ENCODE measurements at places on chromosomes 4 and X.
A peak's percentile ranks its signal among the peaks of the same experiment; 100 is the strongest.

GRCh38 chrX:97057349-97057909, 173.7 kb downstream of the RPA4 start:
- no peaks in the 10 kb centered on the region for H3K4me1 ChIP-seq
- H3K27ac ChIP-seq = no peak overlapping the region
- H3K36me3 ChIP-seq = no peaks in the 10 kb centered on the region
- no peaks in the 10 kb centered on the region for H3K27me3 ChIP-seq
- H3K4me3 ChIP-seq = no peak overlapping the region

- DNase-seq = no peak
- H3K4me3 ChIP-seq = no peak overlapping the region
- no peak overlapping the region for H3K27ac ChIP-seq
- H3K36me3 ChIP-seq = no peaks in the 10 kb centered on the region
- no peaks in the 10 kb centered on the region for H3K4me1 ChIP-seq
Observed at GRCh38 chrX:13265111-13265510, 54.7 kb downstream of the ATXN3L start.

DNA sequence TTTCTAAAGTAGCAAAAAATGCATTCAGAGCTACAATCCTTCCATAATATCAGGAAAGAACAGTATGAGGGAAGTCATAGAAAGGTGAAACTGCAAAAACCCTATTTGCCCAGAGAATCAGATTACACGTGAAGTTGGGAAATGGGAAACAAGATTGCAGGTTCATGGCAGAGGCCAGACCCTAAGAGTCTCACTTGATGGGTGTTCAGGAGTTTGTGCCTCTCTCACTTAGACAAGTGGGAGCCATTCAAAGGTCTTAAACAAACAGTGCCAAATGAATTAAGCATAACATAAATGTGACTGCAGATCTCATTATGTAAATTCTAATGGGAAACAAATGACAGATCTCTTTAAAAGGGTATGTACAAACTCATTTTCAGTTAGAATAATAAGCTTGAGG, 91.6 kb downstream of the ARAP2 start:
- H3K27ac ChIP-seq = no peak overlapping the region
- no peaks in the 10 kb centered on the region for H3K27me3 ChIP-seq
- no peaks in the 10 kb centered on the region for H3K36me3 ChIP-seq

- H3K36me3 ChIP-seq = no peaks in the 10 kb centered on the region
- H3K27me3 ChIP-seq = no peaks in the 10 kb centered on the region
- no peak overlapping the region for H3K4me3 ChIP-seq
- no peaks in the 10 kb centered on the region for H3K4me1 ChIP-seq
Observed at GRCh38 chrX:87397103-87397886, 120.3 kb upstream of the KLHL4 start.

DNA sequence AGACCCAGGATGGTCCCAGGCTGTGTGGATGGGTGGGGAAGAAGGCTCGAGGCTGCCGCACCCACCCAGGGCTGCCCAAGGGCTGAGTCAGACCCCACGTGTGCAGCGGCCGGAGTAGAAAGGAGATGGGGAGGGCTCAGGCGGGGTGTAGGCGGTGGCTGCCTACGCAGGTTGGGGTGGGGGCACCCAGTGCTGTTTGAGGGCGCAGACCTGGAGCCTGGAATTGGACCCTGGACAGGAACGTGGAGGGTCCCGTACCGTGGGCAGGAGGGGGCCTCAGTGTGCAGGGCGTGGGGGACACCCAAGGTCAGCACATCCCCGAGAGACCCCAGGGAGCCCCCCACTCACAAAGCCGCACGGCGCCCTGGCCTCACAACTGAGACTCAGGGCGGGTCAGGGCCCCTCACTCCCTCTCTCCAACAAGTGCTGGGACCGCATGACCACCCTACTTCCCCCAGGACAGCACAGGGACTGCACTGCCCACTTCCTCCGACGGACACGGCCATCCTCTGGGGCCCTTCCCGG, 79.9 kb downstream of the FAM53A start:
- H3K36me3 ChIP-seq = no peaks in the 10 kb centered on the region
- no peak overlapping the region for H3K4me3 ChIP-seq
- H3K4me1 ChIP-seq = no peaks in the 10 kb centered on the region
- DNase-seq = no peak
- H3K27me3 ChIP-seq = no peaks in the 10 kb centered on the region
- no peak overlapping the region for H3K27ac ChIP-seq

GRCh38 chrX:319579-320125, 1.1 kb upstream of the GTPBP6 start:
- peaks cover 9% of the 10 kb centered on the region for H3K27me3 ChIP-seq
- H3K36me3 ChIP-seq = peaks cover 14% of the 10 kb centered on the region
- H3K4me3 ChIP-seq = peak overlapping the region; percentile 76
- H3K27ac ChIP-seq = peak overlapping the region; percentile 89

- H3K36me3 ChIP-seq = no peaks in the 10 kb centered on the region
- H3K4me1 ChIP-seq = no peaks in the 10 kb centered on the region
- H3K27ac ChIP-seq = no peak overlapping the region
- H3K4me3 ChIP-seq = no peak overlapping the region
- DNase-seq = no peak
- no peaks in the 10 kb centered on the region for H3K27me3 ChIP-seq
Observed at GRCh38 chrX:71102292-71102691, 4.2 kb downstream of the CXorf65 start.

DNA sequence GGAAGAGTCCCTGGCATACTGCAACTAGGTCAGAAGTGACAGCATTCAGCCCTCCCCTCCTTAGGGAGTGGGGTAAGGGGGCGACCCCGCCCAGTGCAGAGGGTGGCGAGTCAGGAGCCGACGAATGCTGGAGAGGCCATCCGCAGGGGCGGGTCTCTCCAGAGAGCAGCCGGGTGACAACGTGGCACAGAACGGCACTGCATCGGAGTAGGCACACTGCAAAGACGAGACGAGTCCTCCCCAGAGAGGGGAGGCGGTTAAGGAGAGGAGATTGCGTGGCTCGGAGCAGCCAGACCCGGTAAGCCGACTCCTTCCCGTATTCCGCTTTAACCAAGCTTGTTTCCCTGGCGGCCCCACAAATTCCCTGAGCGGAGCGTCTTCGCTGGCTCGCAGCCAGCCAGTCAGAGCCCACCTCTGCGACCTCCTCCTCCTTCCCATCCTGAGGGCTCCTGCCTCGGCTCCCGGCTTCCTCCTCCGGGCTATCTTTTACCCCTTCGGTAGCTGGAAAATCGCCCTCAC, 54.9 kb downstream of the LINC00632 start:
- H3K36me3 ChIP-seq = no peaks in the 10 kb centered on the region
- no peaks in the 10 kb centered on the region for H3K4me1 ChIP-seq
- peak overlapping the region; percentile 68 for H3K27ac ChIP-seq
- peak; percentile 69 for DNase-seq
- no peaks in the 10 kb centered on the region for H3K27me3 ChIP-seq

GRCh38 chr4:58602022-58602421, 1491.8 kb upstream of the IGFBP7 start:
- no peaks in the 10 kb centered on the region for H3K4me1 ChIP-seq
- no peak overlapping the region for H3K27ac ChIP-seq
- no peaks in the 10 kb centered on the region for H3K36me3 ChIP-seq
- no peaks in the 10 kb centered on the region for H3K27me3 ChIP-seq

DNA sequence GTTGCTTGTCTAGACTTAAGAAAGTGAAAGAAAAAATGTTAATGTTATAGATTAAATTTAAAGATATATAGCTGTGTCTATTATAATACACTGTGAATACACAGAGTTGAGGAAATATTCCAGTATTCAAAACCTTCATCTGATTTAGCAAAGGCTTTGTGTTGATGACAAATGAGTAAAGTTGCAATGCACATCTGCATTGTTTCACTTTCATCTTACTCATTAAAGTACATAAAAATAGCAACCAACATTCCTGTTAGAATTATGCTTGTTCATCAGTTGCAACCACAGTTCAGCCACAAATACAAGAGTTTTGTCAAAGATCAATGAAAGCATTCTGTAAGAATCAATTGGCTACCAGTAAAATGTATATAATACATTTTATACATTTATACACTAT, 346.4 kb upstream of the SLC7A11 start:
- no peaks in the 10 kb centered on the region for H3K4me1 ChIP-seq
- H3K36me3 ChIP-seq = no peaks in the 10 kb centered on the region
- DNase-seq = no peak
- H3K27me3 ChIP-seq = no peaks in the 10 kb centered on the region

GRCh38 chr4:18858229-18858922, 836.8 kb upstream of the LCORL start:
- H3K27me3 ChIP-seq = no peaks in the 10 kb centered on the region
- no peaks in the 10 kb centered on the region for H3K4me1 ChIP-seq
- no peak overlapping the region for H3K27ac ChIP-seq
- DNase-seq = no peak
- H3K4me3 ChIP-seq = no peak overlapping the region

DNA sequence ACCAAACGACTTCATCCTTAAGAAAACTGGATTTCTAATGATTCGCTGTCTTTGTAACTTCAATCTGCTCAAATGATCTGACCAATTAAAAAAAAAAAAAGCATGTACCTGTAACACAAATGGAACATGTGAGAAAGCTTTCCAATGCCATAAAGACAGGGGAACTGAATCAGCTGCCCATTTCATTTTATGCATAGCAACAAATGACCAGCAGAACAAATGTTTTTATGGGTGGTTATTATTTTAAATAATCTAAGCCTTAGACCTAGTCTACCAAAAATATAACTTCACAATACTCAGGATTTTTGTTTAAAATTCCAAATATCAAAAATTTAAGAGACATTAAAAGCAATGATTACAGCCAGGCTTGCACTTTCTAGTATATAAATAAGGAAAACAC, 145.7 kb downstream of the NR3C2 start:
- H3K4me3 ChIP-seq = no peak overlapping the region
- no peaks in the 10 kb centered on the region for H3K4me1 ChIP-seq
- no peak overlapping the region for H3K27ac ChIP-seq

- H3K4me1 ChIP-seq = peaks cover 10% of the 10 kb centered on the region
- DNase-seq = peak; percentile 35
- H3K36me3 ChIP-seq = no peaks in the 10 kb centered on the region
- no peaks in the 10 kb centered on the region for H3K27me3 ChIP-seq
- H3K27ac ChIP-seq = no peak overlapping the region
- H3K4me3 ChIP-seq = no peak overlapping the region
Observed at GRCh38 chr4:55291227-55291640, 54.8 kb upstream of the SRD5A3 start.

DNA sequence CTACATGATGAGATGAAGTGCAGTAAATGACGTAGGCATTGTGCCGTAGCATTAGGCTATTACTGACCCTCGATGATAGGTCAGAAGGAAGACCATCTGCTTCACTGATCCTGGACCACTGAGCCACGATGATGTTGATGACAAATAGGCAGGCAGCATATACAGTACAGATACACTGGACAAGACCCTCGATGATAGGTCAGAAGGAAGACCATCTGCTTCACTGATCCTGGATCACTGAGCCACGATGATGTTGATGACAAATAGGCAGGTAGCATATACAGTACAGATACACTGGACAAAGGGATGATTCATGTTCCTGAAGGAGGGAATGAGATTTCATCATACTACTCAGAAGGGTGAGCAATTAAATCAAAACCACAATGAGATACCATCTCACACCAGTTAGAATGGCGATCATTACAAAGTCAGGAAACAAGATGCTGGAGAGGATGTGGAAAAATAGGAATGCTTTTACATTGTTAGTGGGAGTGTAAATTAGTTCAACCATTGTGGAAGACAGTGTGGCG, 50.9 kb downstream of the BEND4 start:
- no peaks in the 10 kb centered on the region for H3K36me3 ChIP-seq
- no peak overlapping the region for H3K27ac ChIP-seq
- H3K27me3 ChIP-seq = no peaks in the 10 kb centered on the region
- DNase-seq = no peak
- no peaks in the 10 kb centered on the region for H3K4me1 ChIP-seq

DNA sequence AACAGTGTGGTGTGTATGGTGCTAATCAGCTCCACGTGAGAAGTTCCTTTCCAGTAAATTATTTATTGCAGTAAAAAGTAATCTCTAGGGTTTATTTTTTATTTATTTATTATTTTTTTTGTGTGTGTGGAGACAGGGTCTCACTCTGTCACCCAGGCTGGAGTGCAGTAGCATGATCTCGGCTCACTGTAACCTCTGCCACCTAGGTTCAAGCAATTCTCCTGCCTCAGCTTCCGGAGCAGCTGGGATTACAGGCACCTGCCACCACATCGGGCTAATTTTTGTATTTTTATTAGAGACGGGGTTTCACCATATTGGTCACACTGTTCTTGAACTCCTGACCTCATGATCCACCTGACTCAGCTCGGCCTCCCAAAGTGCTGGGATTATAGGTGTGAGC, 606.9 kb downstream of the PCDH7 start:
- no peaks in the 10 kb centered on the region for H3K36me3 ChIP-seq
- no peak for DNase-seq
- H3K27me3 ChIP-seq = no peaks in the 10 kb centered on the region
- no peaks in the 10 kb centered on the region for H3K4me1 ChIP-seq

DNA sequence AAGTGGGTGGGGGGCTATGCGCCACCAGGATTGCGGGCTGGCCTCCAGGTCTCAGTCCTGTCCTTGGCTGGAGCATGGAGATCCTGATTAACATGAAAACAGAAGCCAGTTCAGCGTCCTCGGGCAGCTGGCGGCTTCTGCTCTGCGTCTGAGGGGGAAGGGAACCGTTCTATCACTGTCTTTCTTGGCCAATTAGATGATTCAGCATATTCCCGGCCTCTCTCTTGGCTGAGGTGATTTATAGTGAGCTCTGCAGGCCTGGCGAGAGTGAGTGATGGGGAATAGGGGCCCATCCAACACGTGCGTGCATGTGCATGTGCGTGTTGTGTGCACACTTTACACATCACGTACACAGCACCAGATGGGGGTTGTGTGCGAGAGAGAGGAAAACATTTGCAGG, 145.8 kb upstream of the ATP6AP2 start:
- H3K4me1 ChIP-seq = no peaks in the 10 kb centered on the region
- DNase-seq = no peak
- H3K27ac ChIP-seq = no peak overlapping the region
- H3K36me3 ChIP-seq = no peaks in the 10 kb centered on the region

DNA sequence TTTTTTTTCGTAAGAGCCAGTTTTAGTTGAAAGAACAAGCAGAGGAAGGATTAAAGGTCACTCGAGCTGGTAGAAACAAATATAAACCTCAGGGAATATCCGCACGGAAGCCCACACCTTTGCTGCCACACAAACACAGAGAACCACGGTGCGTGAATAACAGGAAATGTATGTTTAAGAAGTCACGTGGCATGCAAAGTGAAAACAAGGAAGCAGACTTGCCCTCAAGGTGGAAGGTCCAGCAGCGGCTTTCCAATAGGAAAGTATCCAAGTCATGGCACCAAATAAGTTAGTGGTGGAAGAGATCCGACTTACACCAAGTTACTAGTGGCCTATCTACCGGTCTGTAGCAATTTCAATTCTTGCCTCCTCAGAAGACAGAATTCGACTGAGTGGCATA, 215.5 kb downstream of the HHIP start:
- no peaks in the 10 kb centered on the region for H3K27me3 ChIP-seq
- H3K4me3 ChIP-seq = no peak overlapping the region
- H3K4me1 ChIP-seq = no peaks in the 10 kb centered on the region
- no peaks in the 10 kb centered on the region for H3K36me3 ChIP-seq
